ENCODE measurements at places on chromosomes 16 and 17.

- peak; percentile 16 for DNase-seq
Observed at GRCh38 chr16:74999219-74999608, 390 bp downstream of the ZNRF1 start.

- DNase-seq = no peak
Observed at GRCh38 chr17:5942687-5943086, 127.5 kb upstream of the WSCD1 start.

DNA sequence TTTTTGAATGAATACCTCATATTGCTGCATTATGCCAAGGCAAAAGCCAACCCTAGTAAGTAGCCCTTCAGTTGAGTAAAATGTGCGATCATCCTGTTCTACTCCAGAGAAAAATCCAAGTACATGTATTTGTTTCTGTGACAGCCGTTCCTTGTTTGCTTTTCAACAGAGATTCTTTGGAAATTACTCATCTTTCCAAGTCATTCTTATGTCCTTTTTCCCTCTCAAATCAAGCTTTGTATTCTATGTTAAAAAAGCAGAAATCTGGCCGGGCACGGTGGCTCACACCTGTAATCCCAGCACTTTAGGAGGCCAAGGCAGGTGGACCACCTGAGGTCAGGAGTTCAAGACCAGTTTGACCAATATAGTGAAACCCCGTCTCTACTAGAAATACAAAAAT, 112.9 kb upstream of the HAS3 start:
- no peak for DNase-seq

DNA sequence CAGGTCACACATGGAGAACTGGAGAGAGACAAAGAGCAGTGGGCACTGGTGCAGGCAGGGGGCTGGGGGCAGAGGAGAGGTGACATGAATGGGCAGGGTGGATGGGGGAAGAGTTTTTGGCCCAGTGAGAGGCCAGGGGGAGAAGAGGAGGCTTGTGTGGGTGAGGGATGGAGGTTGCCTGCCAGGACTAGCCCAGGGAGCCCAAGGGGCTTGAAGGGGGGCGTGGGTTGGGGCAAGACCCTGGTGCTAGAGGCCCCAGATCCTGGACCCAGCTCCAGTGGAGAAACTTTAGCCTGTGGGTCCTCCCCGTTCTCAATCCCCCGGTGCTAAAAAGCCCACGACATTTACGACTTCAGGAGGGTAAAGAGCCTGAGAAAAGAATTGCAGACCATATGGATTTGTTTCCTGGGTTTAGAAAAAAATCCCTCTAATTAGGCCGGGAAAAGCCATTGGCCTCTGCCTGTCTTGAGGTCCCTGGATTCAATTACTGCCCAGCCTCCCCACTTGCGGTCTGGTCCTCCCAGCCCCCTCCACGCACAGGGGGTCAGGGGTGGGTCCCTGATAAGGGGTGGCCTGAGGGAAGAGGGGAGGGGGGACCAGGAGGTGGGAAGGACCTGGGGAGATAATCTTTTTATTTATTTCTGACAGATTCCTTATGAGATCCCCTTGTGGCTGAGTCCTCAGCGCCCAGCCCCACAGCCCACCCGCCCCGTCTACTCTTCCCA, 33.0 kb downstream of the NGFR start:
- no peak for DNase-seq

- no peak for DNase-seq
Observed at GRCh38 chr17:47325176-47325575, 1.4 kb downstream of the EFCAB13 start.
